Activated T-helper 2 cell treated with anti-CD3 and anti-CD28 coated beads, Interferon-gamma antibody, Interleukin-2, Interleukin-4, amounts not matched to agents 10 μg/mL and 5 μg/mL and 100 μg/mL, durations not matched to agents 14 hours and 24 hours and 36 hours (primary cell): ENCODE measurements at places on chromosomes 7 and 10.
A peak's percentile ranks its signal among the peaks of the same experiment; 100 is the strongest.

GRCh38 chr7:2670720-2671391 is 17.1 kb upstream of the AMZ1 start:
- H3K27me3 ChIP-seq = peaks cover 31% of the 10 kb centered on the region
- H3K4me1 ChIP-seq = peaks cover 3% of the 10 kb centered on the region
- no peak overlapping the region for H3K27ac ChIP-seq
- H3K4me3 ChIP-seq = no peak overlapping the region
- peak; percentile 56 for DNase-seq

DNA sequence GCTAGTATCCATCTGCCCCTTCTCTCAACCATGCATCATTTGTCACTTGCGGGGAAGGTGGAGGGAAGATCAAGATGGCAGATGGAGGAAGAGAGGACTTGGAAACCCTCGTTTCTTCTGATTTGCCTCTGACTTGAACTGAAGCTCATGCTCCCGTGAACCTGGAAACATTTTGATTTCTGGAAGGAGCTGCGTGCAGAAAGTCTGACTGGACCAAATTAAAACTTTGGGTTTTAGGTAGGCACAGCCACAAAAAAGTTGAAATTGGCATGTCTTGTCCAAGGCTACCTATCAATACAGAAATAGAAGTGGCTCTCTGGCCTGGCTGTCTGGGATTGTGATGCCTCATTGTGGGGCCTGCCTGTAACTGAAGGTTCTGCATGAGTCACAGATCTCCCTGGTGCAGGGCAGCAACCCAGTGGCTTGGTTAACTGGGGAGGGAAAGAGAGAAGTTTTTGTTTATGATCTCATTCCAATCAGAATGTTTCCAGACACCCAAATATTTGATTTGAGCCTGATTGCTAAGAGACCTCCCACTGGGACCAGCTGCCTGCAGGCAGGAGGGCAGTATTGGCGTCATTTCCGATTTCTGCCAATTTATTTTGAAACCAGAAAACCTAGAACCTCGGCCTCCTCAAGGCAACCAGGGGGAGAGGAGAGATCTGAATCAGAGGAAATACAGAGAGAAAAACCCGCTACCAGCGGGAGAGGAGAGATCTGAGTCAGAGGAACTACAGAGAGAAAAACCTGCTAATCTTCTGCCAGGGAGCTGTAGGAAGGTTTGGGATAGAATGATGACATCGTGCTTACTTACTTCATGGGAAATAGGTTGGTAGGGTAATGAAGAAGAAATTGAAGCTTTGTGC is 363.6 kb downstream of the ANKRD30A start:
- no peaks in the 10 kb centered on the region for H3K4me1 ChIP-seq
- H3K27me3 ChIP-seq = no peaks in the 10 kb centered on the region
- no peak overlapping the region for H3K4me3 ChIP-seq
- H3K27ac ChIP-seq = no peak overlapping the region

- no peaks in the 10 kb centered on the region for H3K4me1 ChIP-seq
- no peak for DNase-seq
- H3K27ac ChIP-seq = no peak overlapping the region
- H3K4me3 ChIP-seq = no peak overlapping the region
- H3K36me3 ChIP-seq = no peaks in the 10 kb centered on the region
Measured at GRCh38 chr10:79162861-79163665, 94.3 kb downstream of the ZMIZ1 start.

- no peak for DNase-seq
- H3K4me3 ChIP-seq = no peak overlapping the region
- H3K4me1 ChIP-seq = peaks cover 12% of the 10 kb centered on the region
- no peaks in the 10 kb centered on the region for H3K27me3 ChIP-seq
Measured at GRCh38 chr10:32141018-32141807, 85.0 kb upstream of the KIF5B start.

DNA sequence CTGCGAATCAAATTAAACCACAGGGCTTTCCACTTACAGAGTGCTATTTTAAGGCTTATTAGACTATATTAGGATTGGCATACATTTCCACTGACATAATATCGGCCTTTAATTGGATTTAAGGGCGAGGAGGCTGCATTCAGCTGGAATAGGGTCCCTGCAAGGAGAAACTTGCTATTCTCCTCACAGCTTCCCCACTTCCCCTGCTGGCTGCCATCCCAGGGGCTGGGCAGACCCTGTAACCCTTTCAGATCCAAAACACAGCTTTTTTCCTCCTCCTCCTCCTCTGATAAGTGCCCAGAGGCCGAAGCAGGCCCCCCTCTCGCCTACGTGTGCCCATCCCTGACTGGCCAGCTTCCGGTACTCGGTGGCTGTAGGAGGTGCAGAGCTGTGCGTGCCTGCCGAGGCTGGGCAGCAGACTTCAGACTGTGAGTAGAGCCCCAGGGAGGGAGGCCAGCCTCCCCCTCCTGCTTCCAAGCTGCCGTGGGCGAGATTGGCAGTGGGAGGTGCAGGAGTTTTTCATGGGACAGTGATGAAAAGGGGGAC is 224.2 kb downstream of the PLXNA4 start:
- no peaks in the 10 kb centered on the region for H3K36me3 ChIP-seq
- DNase-seq = no peak
- peaks cover 31% of the 10 kb centered on the region for H3K27me3 ChIP-seq
- H3K27ac ChIP-seq = no peak overlapping the region
- no peak overlapping the region for H3K4me3 ChIP-seq
- no peaks in the 10 kb centered on the region for H3K4me1 ChIP-seq

- no peaks in the 10 kb centered on the region for H3K27me3 ChIP-seq
- no peak for DNase-seq
- H3K36me3 ChIP-seq = no peaks in the 10 kb centered on the region
- no peaks in the 10 kb centered on the region for H3K4me1 ChIP-seq
- no peak overlapping the region for H3K27ac ChIP-seq
Measured at GRCh38 chr10:82206831-82207230, 331.8 kb downstream of the NRG3 start.

DNA sequence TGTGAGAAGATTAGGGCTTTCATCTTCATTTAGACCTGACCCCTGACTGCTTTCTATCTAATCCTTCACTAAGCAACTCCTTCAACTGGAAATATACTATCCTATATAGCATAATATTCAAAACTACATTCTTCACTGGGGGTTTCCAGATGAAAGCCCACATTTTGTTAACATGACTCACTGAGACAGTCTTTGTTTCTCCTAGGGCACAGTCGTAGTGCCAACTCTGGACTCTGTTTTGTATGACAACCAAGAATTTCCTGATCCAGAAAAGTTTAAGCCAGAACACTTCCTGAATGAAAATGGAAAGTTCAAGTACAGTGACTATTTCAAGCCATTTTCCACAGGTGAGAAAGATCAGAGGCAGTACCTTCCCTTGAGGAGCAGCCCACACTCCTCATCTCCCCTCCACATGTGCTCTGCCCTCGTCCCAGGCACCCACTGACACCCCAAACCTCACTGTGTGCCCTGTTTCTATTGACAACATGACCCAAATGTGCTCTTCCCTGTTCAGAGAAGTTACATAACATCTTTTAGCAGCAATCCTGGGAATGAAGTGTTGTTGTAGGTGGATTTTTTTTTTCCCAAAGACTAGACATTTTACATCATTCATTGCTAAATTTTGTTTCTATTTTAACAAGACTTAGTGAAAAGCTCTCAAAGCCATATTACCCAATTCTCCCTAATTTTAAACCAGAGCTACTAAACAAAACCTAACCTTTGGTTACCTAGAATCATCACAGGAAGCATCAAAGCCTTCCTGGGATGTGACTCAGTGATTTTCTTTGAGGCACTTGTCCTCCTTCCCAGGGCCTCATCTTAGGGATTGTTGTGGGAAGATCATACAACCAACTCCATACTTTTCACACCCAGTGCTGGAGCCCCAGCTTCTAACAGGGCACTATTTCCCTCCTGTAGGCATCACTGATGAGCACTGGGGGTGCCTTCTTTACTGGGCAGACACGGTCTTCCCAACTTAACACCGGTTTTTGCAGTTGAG is 10.7 kb downstream of the CYP2E1 start:
- H3K27me3 ChIP-seq = peaks cover 1% of the 10 kb centered on the region
- no peaks in the 10 kb centered on the region for H3K36me3 ChIP-seq
- DNase-seq = no peak
- H3K4me1 ChIP-seq = no peaks in the 10 kb centered on the region
- no peak overlapping the region for H3K27ac ChIP-seq
- H3K4me3 ChIP-seq = no peak overlapping the region

DNA sequence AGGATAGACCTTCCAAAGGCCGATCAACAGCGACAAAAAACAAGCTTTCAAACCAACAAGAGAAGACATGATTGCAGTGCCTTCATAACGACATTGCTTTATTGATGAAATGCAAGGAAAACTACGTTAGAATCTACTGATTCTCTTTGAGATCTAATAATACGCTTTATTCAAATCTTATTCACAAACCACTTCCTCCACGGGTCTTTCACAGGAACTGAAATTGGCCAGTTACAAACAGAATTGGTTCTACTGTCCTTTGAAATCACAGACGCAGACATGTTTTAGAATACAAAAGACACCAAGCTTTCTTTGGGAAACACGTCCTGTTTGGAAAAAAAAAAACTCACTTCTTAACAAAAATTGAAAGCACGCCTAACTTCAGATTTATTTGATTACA is 74.7 kb upstream of the SEPHS1 start:
- no peak overlapping the region for H3K27ac ChIP-seq
- no peak overlapping the region for H3K4me3 ChIP-seq
- no peaks in the 10 kb centered on the region for H3K36me3 ChIP-seq

DNA sequence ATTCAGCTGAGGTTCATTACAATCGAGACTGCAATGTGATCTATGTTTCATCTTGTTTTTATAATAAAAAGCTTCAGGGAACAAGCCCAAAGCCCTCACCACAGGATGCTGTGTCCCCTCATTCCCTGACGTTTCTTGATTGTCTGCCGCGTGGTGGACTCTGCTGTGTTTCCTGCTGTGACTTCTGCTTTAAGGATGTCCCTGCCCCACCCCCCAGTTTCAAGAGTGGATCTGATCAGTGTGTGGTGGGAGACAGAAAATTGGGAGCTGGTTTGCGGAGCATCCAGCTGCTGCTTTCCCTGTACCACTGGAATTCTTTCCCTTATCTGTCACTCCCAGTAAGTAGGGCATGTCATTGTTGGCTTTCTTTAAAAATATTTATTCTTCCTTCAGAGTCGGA is 86.2 kb downstream of the CREM start:
- peak overlapping the region; percentile 62 for H3K27ac ChIP-seq
- DNase-seq = no peak
- H3K4me3 ChIP-seq = no peak overlapping the region
- H3K36me3 ChIP-seq = peaks cover 66% of the 10 kb centered on the region
- no peaks in the 10 kb centered on the region for H3K27me3 ChIP-seq

DNA sequence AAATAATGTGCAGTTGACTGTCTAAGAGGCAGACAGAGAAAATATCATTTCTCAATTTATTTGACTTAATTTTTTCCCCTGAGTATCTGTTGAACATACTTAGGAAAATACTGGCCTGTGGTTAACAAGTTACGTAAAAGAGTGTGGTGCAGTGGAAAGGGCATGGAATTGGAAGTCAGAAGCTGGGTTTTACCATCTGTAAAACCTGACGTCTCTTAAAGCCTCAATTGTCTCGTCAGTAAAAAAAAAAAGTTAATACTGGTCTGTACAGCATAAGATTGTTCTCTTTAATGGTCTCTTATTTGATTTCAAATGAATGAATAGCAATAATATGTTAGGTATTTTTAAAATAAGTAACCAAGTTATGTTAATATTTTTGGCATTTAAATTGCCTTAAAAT is 67.8 kb downstream of the PHTF2 start:
- H3K36me3 ChIP-seq = peaks cover 24% of the 10 kb centered on the region
- no peak for DNase-seq
- no peak overlapping the region for H3K4me3 ChIP-seq
- no peaks in the 10 kb centered on the region for H3K27me3 ChIP-seq

GRCh38 chr7:25454562-25455041 is 226.3 kb upstream of the NPVF start:
- H3K36me3 ChIP-seq = no peaks in the 10 kb centered on the region
- no peak overlapping the region for H3K27ac ChIP-seq
- no peak for DNase-seq
- no peaks in the 10 kb centered on the region for H3K4me1 ChIP-seq
- H3K27me3 ChIP-seq = no peaks in the 10 kb centered on the region

DNA sequence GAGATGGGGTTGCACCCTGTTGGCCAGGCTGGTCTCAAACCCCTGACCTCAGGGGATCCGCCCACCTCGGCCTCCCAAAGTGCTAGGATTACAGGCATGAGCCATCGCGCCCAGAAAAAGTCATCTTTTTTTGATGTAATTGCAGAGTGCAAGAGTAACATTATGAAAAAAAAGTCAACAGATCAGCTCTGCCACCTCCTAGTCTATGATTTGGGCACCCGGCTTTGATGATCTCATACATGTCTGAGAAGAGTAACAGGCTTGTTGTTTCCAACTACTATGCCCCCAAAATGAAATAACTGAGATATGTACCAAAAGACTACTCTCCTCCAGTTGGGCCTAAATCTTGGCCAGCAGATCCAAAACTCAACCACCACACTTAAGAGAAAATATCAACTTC is 40.8 kb downstream of the VOPP1 start:
- H3K4me3 ChIP-seq = no peak overlapping the region
- H3K27ac ChIP-seq = peak overlapping the region; percentile 72
- no peaks in the 10 kb centered on the region for H3K27me3 ChIP-seq
- peaks cover 60% of the 10 kb centered on the region for H3K4me1 ChIP-seq
- DNase-seq = no peak

GRCh38 chr7:114659409-114660125 is 245.0 kb downstream of the FOXP2 start:
- H3K27me3 ChIP-seq = peaks cover 2% of the 10 kb centered on the region
- H3K4me3 ChIP-seq = no peak overlapping the region
- no peaks in the 10 kb centered on the region for H3K4me1 ChIP-seq
- no peak overlapping the region for H3K27ac ChIP-seq
- DNase-seq = no peak

GRCh38 chr10:61024856-61025201 is 80.8 kb upstream of the RHOBTB1 start:
- no peak overlapping the region for H3K27ac ChIP-seq
- no peak overlapping the region for H3K4me3 ChIP-seq
- H3K4me1 ChIP-seq = peaks cover 4% of the 10 kb centered on the region
- H3K36me3 ChIP-seq = no peaks in the 10 kb centered on the region
- DNase-seq = no peak

DNA sequence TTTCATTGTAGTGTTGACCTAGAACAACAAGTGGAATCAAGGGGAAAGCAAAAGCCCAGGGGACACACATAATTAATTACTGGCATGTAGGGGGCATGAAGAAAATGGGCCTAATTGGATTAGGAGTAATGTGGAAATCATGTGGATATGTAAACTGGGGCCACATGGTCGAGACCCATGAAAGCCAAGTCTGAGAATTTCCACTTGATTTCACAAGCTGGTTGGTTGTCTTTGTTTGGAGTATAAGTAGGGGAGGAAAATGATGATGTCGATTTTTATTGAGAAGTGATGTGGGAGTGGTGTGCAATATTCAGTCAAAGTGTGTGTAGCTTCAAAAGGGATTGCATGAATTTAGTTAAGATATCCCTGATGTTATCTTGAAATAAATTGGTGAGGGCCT is 131.8 kb downstream of the LRRC4 start:
- H3K4me1 ChIP-seq = peaks cover 24% of the 10 kb centered on the region
- no peak for DNase-seq
- peaks cover 13% of the 10 kb centered on the region for H3K36me3 ChIP-seq
- no peak overlapping the region for H3K4me3 ChIP-seq
- peak overlapping the region; percentile 18 for H3K27ac ChIP-seq
- H3K27me3 ChIP-seq = no peaks in the 10 kb centered on the region
